Kasumi-1 (cell line): ENCODE measurements at places on chromosomes 12 and 14.

GRCh38 chr12:6452944-6453630 lies 1.2 kb downstream of the TAPBPL start:
- DNase-seq = no peak

GRCh38 chr14:100085462-100085861 lies 20.2 kb downstream of the EVL start:
- no peak for DNase-seq

GRCh38 chr12:129202109-129202814 lies 349.0 kb downstream of the GLT1D1 start:
- DNase-seq = no peak

- no peak for DNase-seq
Observed at GRCh38 chr14:45114327-45114726, 20.0 kb downstream of the FKBP3 start.

DNA sequence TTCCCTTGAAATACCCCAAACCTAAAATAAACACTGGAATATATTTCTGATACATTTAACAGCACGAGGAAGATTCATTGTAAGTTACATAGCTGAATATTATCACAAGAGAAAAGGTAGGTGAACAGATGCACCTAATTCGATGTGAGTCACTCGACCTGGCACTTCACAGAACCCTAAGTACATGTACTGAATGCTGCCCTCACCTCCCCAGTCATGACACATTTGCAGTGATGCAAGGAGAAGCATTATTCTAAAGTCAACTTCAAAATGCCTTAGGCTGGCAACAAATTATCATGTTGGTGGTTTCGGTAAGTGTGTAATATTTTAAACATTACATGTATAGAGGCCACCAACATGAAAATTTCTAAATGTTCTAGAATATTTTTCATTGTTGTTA lies 35.2 kb upstream of the TMTC2 start:
- no peak for DNase-seq

GRCh38 chr12:13425766-13426165 lies 229.2 kb downstream of the EMP1 start:
- DNase-seq = no peak

- no peak for DNase-seq
Observed at GRCh38 chr12:59820594-59821011, 224.8 kb downstream of the SLC16A7 start.

DNA sequence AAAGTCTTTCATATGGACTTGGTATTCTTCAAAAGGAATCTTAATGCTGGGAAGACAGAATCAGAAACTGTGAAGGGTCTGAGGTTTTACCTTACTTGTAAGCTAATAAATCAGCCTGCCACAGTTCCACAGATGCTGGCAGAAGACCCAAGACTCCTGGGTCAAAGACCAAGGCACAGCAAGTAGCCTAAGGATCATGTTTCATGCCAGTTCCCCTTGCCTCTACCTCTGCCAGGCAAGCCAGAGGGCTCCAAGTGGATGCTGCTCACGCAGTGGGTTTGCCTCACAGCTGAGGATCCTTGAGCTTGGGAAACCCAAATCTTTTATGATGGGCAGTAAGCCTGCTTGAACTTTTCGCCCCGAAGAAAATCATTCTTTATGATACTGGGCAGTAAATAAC lies 15.2 kb upstream of the RXYLT1 start:
- DNase-seq = no peak
